NCI-H2171 treated with DMSO at 0.1 percent for 48 hours (cell line): ENCODE measurements at places on chromosomes 16 and 17.
A peak's percentile ranks its signal among the peaks of the same experiment; 100 is the strongest.

- peak; percentile 6 for DNase-seq
Measured at GRCh38 chr16:85900027-85900792, 1.2 kb downstream of the IRF8 start.

DNA sequence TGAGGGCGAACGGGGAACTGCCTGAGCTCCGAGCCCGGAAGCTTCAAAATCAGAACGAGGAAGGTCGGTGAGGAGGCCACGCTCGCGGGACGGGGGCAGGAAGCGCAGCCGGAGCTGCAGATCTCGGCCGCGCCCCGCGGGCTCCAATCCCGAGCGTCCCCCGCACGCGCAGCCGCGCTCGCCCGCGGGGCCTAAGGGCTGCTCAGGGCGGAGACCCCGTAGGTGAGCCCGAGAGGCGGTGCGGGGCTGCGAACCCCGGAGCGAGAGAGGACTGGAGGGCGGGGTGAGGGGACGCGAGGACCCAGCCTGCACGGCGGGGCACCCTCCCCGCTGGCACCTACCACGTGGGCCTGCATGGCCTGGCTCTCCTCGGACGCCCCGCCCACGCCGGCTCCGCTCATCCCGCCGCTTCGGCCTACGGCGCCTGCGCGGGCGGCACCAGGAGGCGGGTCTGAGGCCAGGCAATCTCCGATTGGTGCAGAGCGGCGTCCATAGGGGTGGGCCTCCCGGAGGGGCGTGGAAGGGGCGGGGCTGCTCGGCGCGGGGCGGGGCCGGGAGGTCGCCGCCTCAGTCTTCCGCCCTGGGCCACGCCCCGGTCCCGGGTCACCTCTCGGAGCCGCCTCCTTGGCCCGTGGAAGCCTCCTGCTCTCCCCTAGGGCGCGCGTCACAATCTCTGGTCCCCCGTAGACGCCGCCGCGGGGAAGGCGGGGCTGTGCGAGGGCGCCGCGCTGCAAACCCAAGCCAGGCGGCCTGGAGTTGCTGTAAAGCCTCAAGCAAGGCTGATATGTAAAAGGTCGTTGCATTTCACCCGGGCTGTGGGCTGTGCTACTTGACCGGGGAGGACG lies 27.8 kb upstream of the METRNL start:
- peak; percentile 96 for DNase-seq

DNA sequence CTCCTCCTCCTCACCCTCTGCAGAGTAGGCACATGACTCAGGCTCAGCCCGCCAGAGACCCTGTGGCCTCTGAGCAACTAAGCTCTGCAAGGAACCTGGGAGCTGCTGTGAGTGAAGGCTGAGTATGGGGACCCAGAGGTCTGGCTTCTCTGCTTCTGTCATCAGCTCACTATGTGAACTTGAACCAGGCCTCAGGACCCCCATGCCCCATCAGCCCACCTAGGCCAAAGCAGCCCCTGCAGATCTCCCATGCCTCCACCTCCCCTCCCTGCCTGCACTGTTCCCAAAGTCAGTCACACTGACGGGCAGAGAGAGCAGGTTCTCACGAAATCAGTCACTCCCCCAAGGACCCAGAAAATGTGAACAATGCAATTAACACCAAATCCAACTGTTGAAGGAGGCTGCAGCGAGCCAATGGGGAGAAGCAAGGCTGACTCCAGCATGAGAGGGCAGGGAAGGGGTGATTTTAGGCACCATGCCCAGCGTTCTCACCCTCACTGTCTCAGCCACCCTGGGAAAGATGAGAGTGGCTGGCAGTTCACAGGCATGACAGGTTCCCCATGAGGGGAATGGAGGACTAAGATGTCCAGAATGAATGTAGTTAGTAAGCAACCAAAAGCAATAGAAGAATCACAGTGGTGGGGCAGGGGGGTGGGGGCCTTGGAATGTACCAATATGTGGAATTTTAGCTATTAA lies 60.6 kb downstream of the BEAN1 start:
- DNase-seq: no peak

DNA sequence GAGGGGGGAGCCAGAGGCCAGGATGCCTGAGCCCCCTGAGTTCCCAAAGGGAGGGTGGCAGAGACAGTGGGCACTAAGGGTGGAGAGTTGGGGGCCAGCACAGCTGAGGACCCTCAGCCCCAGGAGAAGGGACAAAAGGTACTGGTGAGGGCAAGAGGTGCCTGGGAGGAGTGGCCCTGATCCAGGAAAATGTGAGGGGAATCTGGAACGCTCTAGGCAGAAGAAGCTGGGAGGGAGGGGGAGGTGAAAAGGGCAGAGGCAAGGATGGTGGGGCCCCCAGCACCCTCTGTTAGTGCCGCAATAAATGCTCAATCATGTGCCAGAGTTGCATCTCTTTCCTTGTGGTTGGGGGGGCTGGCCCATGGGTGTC lies 1.1 kb downstream of the TCAP start:
- no peak for DNase-seq

DNA sequence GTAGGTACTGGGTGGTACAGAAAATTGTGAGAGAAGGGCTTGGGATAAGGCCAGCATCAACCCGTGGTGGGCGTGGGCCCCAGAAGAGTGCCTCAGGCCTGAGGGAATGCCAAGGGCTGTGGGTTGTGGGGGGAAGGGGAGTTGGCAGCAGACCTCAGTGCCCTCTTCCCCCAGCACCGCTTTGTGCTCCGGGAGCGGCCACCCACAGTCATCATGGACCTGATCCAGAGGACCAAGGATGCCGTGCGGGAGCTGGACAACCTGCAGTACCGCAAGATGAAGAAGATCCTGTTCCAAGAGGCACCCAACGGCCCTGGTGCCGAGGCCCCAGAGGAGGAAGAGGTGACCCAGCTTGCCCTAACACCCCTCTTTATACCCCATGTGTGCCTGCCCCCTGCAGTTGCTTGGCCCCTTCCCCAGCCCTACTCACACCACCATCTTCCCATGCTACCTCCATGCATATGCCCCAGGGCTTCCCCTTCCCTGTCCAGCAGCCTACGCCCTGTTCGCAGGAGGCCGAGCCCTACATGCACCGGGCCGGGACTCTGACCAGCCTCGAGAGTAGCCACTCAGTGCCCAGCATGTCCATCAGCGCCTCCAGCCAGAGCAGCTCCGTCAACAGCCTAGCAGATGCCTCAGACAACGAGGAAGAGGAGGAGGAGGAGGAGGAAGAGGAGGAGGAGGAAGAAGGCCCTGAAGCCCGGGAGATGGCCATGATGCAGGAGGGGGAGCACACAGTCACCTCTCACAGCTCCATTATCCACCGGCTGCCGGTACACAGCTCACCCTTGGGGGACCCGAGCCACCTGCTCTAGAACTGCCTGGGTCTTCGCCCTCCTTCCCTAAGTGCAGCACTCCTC lies 9.1 kb downstream of the TAOK2 start:
- DNase-seq: no peak

- DNase-seq: no peak
Measured at GRCh38 chr17:7290685-7291084, 3.8 kb downstream of the YBX2 start.

- no peak for DNase-seq
Measured at GRCh38 chr17:61406971-61407911, 7.6 kb downstream of the TBX2 start.

DNA sequence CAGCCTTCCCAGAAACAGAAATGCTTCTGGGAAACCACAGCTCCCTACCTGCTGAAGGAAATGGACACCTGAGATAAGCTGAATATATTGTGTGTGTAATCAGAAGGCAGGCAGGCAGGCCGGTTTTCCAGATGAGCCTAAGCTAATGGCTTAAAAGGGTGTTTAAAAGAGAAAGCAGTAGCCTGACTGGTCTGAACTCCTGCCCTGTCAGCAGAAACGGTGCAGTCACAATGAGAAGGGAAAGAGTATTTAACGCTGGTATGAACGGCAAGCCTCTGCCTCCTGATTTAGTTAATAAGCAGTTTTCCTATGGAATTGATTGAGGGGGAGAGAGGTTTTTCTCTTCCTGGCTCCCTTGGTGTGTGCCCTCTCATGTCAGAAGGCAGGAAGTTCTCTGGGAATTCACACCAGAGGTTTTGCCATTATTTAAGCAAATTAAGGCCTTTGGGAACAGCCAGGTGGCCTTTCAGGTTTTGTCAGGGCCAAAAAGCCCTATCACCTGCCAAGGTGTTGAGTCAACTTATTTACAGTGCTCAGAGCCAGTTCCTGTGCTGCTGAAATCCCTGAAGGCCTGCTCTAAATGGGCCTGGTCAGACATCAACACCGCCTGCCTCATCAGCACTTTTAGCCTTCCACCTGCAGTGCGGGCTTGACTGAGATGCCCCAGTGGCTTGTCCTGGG lies 41.6 kb downstream of the CDH1 start:
- DNase-seq: peak; percentile 67

- DNase-seq: no peak
Measured at GRCh38 chr17:58789160-58789559, 33.5 kb downstream of the PPM1E start.

GRCh38 chr17:81298991-81299738 lies 4.1 kb upstream of the SLC38A10 start:
- DNase-seq: no peak

- DNase-seq: no peak
Measured at GRCh38 chr17:77323413-77324171, 182.8 kb downstream of the SEC14L1 start.

DNA sequence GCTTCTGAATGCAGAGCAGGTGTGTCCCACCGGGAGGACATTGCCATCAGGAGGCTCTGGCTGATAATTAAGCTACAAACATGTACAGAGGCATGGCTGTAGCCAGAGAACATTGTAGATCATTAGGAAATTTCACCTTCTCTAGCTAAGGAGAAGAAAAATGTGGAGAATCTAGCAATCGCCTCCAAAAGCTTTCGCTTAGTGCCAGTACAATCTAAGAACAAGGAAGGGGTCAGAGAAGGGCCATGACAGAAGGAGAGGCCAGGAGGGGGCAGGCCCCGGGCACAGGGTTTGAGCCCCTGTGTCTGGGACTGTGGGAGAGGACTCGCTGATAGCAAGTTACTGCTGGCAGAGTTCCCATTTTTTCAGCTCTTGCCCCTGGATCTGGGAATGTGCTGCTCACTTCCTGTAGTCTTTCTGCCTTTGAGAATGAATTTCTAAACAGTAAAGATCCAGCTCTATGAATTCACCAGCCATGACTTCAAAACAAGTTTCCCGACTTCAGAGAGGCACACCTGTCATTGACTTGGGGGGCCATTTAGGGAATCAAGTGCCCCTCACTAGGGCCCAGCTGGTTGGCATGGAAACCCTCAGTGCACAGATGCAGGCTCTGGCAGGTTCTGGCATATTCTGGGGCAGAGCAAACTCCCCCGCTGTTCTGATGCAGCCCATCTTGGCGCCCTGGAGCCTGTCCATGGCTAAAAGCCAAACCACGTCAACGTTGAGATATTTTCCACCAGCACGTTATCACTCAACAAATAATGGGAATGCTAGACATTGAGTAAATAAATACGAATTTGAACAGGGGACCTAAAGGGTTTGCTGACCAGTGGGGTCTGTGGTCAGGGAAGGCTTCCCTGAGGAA lies 59.5 kb upstream of the CACNG4 start:
- peak; percentile 88 for DNase-seq

DNA sequence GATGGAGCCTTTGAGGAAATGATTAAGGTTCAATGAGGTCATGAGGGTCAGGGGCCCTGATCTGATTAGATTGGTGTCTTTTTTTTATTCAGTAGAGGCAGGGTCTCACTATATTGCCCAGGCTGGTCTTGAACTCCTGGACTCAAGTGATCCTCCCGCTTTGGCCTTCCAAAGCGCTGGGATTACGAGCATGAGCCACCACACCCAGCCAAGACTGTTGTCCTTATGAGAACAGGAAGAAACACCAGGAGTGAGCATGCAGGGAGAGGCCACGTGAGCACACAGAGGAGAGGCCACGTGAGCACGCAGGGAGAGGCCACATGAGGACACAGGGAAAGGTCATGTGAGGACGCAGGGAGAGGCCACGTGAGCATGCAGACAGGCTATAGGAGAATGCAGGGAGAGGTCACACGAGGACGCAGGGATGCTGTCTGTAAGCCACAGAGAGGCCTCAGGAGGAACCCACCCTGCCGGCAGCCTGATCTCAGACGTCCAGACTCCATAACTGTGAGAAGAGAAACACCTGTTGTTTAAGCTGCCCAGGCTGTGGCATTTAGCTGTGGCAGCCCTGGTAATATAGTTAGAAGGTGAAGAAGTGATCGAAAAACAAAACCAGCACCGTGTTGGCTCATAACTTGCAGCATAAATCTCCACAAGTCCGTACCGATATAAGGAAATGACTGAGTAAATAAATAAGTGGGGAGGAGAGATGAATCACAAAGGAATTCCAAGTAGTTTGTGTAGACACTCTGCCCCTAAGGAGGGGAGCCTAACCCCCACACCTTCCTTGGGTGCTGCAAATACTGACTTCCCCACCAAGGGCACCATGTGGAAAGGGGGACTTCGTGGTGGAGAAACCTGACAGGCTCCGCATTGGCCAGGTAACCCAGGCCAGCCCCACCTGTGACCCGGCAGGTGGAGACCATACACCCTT lies 14.6 kb upstream of the CSNK1D start:
- peak; percentile 100 for DNase-seq

GRCh38 chr17:8629371-8630226 lies 926 bp downstream of the MYH10 start:
- peak; percentile 28 for DNase-seq

GRCh38 chr17:18027280-18027679 lies 11.7 kb downstream of the ATPAF2 start:
- DNase-seq: no peak

DNA sequence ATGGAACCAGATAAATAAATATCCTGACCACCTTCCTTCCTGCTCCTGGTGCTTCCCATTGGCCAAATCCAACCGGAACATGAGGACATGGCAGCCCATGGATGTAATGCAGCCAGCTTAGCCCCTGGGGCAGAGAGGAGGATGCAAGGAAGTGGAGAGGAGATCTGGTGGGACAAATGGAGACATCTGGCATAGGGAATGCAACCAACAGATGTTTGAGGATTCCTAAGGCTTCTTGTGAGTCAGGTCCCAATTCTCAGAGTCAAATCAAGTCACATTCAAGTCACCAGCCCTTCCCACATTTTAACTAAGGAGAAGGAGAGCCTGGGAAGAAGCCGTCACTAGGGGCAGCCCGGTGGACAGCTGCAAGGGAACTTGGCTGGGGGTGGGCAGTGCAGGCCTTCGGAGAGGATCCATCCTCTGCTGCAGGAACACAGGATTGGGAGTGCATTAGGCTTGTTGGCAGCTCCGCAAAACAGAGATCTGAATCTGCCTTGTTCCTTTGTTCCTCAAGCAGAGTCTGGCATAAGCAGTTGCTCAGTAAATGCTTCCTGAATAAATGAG lies 62.8 kb upstream of the HS3ST2 start:
- no peak for DNase-seq
